A375 (cell line): ENCODE measurements at places on chromosomes 3 and 15. TPM values are rescaled to one million over a fixed set of nuclear protein-coding genes. Genes with fewer than 3 reads are reported as not detected.

CP gene
- total RNA-seq, result not detected in 2 replicates

IQCB1 gene
- 33.5 and 45.1 TPM in 2 replicates for total RNA-seq

ABTB1 gene
- 4.5 and 5.1 TPM in 2 replicates for total RNA-seq

SPSB4 gene
- 0.64 and 1.5 TPM in 2 replicates for total RNA-seq

ASB14 gene
- total RNA-seq, result not detected in 2 replicates
